ENCODE measurements at places on chromosomes 13 and 19.
A peak's percentile ranks its signal among the peaks of the same experiment; 100 is the strongest.

- no peak for DNase-seq
Measured at GRCh38 chr13:73335210-73335609, 276.4 kb downstream of the KLF5 start.

GRCh38 chr19:1070931-1071791, 4.2 kb downstream of the ARHGAP45 start:
- no peak for DNase-seq

DNA sequence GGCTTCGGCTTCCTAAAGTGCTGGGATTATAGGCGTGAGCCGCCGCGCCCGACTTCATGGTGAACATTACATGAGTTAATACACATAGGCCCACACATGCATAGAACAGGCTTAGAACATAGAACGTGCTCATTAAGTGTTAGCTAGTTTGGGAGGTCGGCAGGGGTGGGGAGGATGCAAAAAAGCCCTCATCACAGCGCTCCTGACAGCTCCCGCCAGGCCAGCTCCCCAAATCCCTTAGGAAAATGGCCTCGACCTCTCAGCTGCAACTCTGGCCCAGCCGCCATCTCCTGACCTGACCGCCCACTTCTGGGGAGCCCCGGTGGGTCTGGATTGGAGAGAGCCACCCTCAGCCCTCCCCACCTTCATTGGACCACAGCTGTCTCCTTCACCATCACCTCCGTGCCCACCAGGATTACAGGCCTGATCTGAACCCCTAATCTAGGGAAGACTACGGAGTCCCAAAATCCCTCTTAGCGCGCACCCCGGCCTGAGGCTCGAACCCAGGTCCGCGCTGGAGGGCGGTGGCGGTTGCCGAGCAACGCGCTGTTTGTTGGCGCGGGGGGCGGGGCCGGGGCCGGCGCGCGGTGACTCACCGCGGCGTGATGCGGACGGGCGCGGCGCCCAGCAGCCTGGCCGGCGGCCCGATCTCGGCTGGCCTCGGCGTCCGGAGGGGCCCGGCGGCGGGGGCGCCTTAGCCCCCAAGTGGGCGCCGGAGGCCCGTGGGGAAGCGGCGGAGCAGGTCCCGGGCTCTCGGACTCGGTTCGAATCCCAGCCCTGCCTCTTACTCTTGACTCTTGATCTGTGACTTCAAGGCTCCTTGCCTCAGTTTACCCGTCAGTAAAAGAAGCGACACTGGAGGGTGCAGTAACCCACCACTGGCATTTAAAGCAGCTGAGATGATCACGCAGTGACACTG, 26.7 kb upstream of the NANOS3 start:
- DNase-seq = no peak

DNA sequence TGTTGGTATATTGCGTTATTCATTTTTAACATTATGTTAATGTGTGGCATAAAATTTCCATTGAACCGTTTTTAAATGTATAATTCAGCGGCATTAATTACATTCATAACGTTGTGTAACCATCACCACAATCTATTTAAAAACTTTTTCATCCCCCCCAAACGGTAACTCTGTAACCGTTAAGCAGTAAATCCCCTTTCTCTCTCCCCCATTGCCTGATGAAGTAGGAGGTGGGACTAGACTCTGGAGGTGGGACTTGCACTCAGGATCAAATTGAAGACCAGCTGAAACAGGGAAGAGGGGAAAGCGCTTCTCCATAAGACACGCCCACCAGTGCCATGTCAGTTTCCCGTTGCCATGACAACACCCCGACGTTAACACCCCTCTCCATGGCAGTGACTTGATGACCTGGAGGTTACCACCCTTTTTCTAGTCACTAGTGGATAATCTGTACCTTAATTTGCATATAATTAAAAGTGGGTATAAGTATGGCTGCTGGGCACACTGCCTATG, 16.8 kb downstream of the CLEC11A start:
- DNase-seq = no peak

DNA sequence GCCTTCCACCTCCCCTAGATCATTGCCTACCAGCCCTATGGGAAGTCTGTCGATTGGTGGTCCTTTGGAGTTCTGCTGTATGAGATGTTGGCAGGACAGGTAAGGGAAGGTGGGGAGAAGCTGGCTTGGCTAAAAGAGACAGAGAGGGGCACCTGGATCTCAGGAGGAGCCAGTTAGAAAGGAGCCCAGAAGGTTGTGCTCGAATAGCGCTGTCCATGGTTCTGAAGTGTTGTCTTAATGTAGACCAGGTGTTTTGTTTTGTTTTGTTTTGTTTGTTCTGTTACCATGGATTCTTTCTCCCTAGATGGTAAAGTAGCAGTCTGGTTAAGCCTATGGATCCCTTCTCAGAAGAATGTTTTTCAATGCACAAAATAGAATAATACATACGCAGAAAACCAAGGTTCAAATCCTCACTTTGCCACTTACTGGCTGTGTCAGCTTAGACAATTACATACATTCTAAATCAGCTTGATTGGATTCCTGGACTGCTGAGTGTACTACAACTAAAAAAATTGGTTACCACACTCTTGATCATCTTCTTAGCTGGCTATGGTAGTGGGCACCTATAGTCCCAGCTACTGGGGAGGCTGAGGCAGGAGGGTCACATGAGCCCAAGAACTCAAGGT, 5.9 kb upstream of the CACNG7 start:
- no peak for DNase-seq

GRCh38 chr13:113147206-113147605, 11.2 kb upstream of the PROZ start:
- no peak for DNase-seq

- DNase-seq = no peak
Measured at GRCh38 chr19:12380444-12380737, 14.9 kb upstream of the ZNF442 start.

DNA sequence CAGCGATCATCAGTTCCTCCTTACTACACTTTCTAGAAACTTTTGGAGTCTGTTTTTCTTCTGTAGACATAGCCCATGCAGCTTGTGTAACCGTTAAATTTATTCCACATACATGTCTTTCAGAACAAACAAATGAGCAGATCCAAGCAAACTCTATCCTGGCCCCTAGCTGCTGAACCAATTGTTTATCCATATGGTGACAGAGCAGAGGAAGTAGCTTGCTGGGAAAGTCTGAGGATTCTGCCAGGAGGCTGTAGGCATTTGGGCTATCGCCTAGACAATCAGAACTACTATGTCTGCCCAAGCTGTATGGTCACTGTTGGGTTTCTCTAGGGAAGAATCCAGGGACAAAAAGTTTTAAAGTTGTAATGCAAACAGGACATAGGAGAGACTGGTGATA, 343.7 kb downstream of the SPRY2 start:
- no peak for DNase-seq

- no peak for DNase-seq
Measured at GRCh38 chr19:36638862-36639510, 27.7 kb downstream of the ZNF461 start.

GRCh38 chr13:64718116-64718515, 2512.0 kb downstream of the PCDH9 start:
- DNase-seq = no peak

DNA sequence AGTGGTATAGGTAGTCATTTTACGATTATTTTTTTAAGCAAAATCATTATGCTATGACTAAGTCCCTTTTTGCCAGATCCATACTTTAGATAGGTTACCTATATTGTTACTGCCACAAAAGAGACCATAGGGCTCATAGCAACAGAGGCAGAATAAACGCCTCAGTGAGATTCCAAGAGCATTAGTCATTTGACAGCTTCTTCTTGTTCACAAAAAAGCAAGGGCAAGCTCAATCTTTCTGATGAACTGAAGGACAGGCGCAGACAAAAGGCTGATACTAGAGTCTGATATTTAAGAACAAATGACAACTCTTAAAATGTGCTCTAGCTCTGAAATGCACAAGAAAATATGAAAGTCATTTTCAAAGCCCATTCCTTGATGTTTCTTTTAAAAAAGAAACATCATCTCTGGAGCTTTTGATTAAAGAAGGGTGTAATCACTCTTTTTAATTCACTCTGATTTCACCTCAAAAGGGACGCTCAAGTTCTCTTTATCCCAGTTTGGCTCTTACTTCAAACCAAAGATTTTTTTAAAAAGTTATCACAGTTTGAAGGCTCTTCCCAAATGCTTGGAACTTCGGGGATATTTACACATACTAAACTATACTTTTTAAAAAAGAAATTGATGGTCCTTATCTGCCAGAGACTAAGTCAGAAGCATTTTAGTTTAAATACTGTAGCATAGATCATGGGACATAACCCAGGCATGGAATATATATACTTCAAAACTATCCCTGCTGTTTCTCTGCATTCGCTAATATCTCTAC, 187.2 kb downstream of the EFNB2 start:
- peak; percentile 52 for DNase-seq
